ENCODE measurements at places on chromosomes 4 and X. TPM values are rescaled to one million over a fixed set of nuclear protein-coding genes. Genes with fewer than 3 reads are reported as not detected.

Gene UGT2B11
- total RNA-seq = not detected

Gene XKRX
- not detected for total RNA-seq

Gene FRG2
- total RNA-seq = not detected

Gene ELK1
- total RNA-seq = 24.5 TPM

Gene TLR6
- total RNA-seq = 1.5 TPM

Gene VSIG1
- not detected for total RNA-seq

Gene SPACA5
- not detected for total RNA-seq

Gene THOC2
- total RNA-seq = 27.6 TPM

- DNase-seq = no peak
Measured at GRCh38 chr4:833156-833555, 7.2 kb upstream of the CPLX1 start.

- no peak for DNase-seq
Measured at GRCh38 chrX:39542316-39542715, 555.4 kb downstream of the BCOR start.

GRCh38 chr4:138540056-138540800 lies 298.1 kb upstream of the SLC7A11 start:
- DNase-seq = no peak

DNA sequence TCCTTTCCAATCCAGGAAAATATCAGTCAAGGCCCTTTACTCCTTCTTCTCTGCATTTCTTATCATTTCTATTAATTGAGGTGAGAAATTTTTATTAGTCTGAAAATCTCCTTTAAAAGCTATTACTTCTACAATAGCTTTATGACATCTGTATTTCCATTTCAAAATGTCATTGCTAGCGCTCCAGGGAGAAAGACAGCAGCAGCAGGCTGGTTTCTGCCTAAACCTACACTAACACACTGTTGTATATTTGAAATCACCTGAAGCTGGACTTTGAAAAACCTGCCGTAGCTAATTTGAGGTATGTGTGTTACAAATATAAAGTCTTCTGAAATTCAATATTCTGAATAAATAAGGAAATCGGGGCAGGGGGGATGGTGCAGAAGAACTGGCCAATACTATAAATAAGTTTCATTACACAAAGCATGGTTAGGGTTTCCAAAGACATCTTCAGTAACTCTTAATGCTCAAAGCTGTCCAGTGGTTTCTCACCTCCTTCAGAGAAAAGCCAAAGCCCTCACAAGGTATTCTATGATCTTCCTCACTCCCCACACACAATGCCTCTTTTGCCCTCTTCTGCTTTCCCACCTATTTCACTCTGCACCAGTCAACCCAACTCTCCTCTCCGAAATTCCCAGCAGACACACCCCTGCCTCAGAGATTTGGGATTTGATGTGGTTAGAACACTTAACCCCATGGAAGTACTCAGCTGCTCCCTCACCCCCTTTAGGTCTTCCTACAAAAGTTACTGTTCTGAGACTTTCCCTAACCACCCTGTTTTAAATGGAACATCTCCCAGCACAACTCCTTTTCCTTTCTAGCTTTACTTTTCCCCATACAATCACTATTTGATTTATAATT lies 122.7 kb downstream of the PPP3CA start:
- no peak for DNase-seq

DNA sequence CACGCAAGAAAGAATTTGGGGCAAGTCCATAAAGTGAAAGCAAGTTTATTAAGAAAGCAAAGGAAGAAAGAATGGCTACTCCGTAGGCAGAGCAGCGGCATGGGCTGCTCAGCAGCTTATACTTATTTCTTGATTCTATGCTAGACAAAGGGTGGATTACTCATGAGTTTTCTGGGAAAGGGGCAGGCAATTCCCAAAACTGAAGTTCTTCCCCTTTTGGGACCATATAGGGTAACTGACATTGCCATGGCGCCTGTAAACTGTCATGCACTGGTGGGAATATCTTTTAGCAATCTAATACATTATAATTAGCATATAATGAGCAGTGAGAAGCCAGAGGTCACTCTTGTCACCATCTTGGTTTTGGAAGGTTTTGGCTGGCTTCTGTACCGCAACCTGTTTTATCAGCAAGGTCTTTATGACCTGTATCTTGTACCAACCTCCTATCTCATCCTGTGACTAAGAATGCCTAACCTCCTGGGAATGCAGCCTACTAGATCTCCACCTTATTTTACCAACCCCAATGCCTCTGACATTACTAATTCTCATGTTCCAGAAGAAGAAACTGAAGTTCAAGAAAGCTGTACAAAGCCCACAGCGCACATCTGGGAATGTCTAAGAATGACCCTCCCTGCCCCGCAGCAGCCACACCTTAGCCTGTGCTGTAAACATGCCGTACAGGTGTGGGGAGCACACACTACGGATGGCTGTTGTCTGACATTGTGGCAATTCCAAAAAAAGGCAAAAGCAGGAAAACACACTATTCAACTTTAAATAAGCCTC lies 18.6 kb downstream of the RXFP1 start:
- no peak for DNase-seq

- DNase-seq = no peak
Measured at GRCh38 chr4:70522626-70523025, 4.3 kb downstream of the AMTN start.

- DNase-seq = no peak
Measured at GRCh38 chrX:13272426-13272825, 47.4 kb downstream of the ATXN3L start.

DNA sequence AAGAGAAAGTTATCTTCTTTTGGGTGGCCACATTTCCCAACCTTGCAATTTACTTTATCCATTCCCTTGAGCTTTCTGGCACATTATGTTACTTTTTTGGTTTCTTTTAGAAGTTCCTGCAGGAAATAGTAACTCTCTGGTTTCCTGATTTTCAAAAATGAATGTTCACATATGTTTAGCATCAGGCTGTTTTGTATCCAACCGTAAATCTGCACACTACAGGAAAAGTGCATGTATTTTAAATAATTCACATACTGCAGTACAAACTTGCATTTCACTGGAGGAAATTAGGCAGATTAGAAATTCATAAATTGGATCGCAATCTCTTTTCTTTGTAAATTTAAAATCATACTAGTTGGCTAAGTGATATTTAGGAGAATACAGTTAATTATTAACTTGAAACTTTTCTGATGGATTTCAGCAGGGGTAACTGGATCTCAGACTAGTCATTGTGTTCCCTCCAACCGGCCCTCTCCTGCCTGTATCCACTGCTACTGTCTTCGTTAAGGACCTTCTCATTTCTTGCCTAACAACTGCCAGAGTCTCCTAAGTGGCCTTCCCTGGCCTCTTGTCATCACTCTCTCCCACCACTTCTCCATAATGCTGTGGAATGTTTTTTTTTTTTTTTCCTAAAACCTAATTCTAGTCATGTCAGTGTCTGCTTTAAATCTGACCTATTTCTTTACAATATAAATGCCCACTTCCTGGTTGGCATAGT lies 137.2 kb downstream of the UNC5C start:
- no peak for DNase-seq

- no peak for DNase-seq
Measured at GRCh38 chr4:165208741-165209388, 1.5 kb downstream of the KLHL2 start.

DNA sequence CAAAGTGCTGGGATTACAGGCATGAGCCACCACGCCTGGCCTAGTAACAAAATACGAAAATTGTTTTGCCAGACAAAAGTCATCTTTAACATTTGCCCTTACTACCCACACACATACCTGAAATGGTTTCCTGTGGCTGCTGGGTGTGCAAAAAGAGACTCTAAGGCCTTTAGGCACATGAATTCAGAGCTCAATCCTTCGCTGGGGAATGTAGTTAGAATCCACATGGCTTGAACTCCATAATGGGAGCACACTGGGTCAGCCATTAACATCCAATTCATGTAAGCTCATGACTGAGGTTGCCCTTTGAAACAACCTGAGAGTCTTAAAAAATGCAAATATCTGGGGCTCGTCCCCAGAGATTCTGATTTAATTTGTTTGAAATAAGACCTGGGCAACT lies 87.8 kb downstream of the HPGD start:
- no peak for DNase-seq

DNA sequence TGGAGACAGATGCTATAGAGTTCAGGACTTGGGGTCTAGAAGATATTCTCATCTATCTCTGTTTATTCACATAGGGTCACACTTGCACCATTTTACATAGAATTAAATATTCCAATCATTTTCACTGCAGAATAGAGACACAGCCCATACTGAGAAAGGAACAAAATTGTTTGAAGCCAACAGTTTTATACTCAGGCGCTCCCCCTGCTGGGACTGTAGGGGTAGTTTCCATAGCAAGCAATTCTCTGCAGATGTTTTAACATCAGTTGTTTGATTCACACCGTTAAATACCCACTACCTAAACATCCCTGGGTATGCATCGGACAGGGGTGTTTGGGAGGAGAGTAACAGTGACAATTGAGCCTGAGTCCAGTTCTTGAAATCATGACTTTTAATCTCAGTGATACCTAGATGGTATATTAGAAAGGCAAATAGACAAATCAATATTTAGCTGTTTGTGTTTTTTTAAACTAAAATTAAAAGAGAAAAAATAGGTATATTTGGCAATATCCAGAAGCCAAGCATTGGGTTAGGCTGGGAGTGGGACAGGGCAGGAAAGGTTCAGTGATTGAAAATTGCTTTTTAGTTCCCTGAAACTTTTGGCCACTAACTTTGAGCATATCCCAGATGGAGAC lies 33.8 kb downstream of the LONRF3 start:
- peak; percentile 39 for DNase-seq

GRCh38 chr4:56619160-56619559 lies 61.9 kb downstream of the HOPX start:
- no peak for DNase-seq

DNA sequence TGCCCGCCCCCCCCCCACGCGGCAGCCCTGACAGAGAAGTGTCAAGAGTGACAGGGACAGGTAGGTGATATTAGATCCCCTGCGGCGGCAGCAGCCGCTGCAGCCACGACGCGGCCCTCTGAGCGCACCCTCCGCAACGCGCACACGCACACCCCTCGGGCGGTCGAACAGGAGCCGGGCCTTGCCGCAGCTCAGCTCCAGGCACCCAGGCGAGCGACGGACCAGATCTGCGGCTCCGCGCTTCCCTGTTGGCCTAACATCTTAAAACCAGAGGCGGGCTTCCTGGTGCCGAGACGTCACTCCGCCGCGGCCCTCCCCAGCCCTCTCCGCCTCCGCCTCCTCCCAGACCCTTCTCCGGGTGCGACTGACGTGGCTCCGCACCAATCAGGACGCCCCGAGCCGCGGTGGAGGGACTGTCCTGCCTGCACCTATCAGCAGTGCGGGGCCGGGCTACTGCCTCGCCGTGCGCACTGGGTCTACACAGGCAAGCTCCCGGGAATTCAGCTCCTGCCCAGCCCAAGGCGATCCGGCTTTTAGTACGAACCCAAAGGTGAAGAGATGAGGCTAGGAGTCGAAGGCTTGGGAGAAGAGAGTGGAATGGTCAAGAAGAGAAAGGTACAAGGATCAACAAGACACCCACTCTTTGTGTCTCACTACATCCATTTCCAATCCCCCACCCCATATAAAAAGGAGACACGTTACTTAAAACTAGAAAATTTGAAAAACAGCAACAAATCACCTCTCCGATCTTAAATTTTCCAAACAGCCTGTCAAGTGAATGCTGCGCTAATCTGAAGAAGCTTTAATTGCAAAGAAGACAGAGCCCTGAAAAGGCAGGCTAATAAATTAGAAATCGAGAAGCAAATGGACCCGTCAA lies at the start of gene PITX2:
PITX2 (minus strand) TSS at position 237 of the 877 bp plus-strand sequence. CDS start 617 bp downstream, outside the sequence.
- DNase-seq = peak; percentile 90

DNA sequence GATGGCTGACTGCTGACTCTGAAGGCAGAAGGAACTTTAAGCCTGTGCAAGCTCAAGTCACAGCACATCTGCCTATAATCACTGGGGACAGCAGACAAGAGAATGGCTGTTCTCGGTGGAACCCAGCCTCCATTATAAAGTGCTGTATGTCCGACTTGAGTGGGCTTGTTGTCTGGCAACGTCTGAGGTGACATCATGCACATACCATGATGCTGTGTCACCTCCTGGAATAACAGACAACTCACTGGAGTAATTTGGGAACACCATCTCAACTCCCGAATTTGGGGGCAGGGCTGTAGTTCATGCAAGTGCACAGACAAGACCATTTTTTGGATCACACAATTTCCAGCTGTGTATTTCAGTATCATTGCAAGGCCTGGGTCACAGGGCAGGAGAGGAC lies 59.8 kb upstream of the GPM6B start:
- no peak for DNase-seq

DNA sequence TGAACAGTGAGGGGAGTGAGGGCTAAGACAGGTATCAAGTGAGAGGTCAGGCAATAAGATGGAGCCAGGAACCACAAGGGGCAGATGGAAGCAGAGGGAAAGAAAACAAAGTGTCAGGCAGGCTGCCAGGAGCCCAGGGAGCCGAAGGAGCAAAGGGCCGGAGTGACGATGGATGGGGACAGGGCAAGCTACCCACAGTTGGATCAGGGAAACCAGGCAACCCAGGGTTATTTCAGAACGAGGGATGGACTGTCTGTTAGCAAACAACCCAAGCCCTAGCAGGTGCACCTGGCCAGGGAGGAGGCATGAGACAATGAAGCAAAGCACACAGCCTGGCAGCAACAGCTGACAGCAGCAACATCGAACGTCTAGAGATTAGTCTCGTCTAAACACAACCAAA lies 39.2 kb downstream of the SEL1L3 start:
- DNase-seq = no peak

DNA sequence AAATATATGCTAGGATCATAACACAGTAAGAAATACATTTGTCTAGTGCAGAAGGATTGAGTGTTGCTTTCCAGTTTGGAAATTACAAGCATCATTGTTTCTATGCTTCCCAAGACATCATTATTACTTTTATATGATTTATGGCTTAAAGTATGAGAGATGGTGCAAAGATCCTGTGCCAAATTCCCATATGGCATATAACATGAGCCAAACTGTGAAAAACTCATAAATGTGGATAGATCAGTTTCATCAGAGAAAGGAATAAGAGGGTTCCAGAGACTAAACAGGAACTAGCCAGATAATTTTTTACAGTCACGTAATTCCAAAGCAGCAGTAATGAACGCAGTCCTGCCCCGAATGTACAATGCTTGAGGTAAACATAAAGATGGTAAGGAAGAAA lies 126.3 kb downstream of the PRDM5 start:
- DNase-seq = no peak

GRCh38 chr4:173420324-173420752 lies 21.4 kb upstream of the SCRG1 start:
- no peak for DNase-seq

- no peak for DNase-seq
Measured at GRCh38 chrX:111779582-111779981, 96.4 kb upstream of the TRPC5OS start.

- no peak for DNase-seq
Measured at GRCh38 chr4:168433571-168433970, 46.7 kb downstream of the DDX60L start.

- DNase-seq = no peak
Measured at GRCh38 chr4:173325007-173325736, 9.0 kb downstream of the HMGB2 start.

- DNase-seq = peak; percentile 30
Measured at GRCh38 chr4:156961196-156962057, 10.2 kb downstream of the PDGFC start.

GRCh38 chrX:154918060-154918483 lies 31.9 kb downstream of the F8A1 start:
- peak; percentile 23 for DNase-seq

- no peak for DNase-seq
Measured at GRCh38 chrX:7891928-7892327, 35.3 kb downstream of the PNPLA4 start.

GRCh38 chr4:80228460-80228859 lies 31.2 kb downstream of the PRDM8 start:
- no peak for DNase-seq
